ENCODE measurements at places on chromosomes 2 and 18.

- peak; percentile 47 for DNase-seq
These were observed 23.6 kb downstream of the ALPK2 start for GRCh38 chr18:58605027-58606020.

- DNase-seq = peak; percentile 73
These were observed 133.0 kb downstream of the MAP4K4 start for GRCh38 chr2:101830555-101830954.

DNA sequence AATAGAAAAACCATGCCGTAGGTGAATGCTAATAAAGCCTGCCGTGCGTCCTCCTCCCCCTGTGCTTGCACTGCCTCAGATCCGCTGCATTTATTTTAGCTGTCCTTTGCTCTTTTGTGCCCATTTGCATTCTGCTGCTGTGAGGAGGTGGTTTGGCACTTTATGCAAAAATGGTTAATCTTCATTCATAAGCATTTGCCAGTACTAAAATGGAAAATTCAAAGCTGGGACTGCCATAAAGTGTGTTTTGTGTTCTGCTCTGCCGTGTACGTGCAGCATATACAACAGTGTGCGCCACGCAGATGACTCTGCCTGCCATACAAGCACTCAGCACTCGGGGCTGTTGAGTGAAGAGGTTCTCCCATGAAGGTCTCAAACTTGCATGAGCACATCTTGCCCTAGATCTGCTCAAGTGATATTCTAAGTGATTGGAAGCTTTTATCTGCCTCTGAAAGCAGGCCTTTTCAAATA lies 73.6 kb downstream of the SPATS2L start:
- DNase-seq = no peak

DNA sequence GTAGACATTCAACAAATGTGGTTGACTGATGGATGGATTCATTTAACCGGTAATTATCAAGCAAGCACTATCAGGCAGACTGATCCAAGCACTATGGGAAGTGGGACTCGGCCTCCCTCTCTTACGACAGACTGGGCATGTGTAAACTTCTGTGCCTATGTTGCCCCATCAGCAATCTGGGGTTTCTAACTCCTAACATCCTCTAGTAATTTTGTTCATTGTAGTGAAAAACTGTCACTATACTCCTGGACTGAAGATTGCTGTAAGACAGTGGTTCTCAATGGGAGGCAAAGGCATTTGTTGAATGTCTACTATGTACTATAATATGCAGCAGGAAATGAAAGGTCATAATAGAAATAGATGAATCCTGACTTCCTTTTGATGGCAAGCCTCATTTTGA lies 51.2 kb upstream of the CREB1 start:
- no peak for DNase-seq

DNA sequence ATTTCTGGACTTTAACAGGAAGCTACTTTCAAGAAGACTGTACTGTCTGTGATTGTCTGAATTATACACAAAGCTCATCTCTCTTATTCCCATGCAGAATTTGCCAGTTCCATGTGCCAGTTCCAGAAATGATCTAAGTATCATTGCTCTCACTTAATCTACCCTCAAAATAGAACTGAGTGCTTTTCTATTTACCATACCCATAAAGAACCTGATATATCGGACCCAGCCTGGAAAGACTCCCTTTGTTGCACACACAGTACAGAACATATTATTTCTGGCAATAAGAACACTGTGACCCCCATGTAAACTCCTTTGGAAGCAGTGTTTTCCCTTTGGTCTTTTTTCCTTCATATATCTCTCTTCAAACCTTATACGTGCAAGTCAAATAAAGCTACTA lies 102.3 kb upstream of the TTN start:
- DNase-seq = no peak

DNA sequence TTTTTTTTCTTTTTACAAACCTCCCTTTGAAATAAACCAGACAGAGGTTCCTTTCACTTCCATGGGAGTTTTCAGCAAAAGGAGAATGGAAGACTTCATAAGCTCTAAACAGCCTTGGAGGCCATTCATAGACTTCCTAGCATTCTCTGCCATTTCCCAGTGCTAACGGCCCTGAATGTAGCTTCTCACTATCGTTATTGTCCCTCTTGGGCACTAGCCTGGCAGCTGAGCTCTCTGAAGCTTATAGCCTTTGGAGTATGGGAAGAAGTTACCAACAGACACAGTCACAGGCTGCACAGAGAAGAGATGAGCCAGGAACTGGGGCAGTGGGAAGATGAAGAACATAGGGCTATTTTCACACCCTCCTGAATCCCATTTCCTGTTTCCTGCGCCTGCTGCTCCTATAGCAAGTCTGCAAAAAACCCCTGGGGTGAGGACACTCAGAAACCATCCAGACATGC lies 29.1 kb upstream of the EPC2 start:
- no peak for DNase-seq

DNA sequence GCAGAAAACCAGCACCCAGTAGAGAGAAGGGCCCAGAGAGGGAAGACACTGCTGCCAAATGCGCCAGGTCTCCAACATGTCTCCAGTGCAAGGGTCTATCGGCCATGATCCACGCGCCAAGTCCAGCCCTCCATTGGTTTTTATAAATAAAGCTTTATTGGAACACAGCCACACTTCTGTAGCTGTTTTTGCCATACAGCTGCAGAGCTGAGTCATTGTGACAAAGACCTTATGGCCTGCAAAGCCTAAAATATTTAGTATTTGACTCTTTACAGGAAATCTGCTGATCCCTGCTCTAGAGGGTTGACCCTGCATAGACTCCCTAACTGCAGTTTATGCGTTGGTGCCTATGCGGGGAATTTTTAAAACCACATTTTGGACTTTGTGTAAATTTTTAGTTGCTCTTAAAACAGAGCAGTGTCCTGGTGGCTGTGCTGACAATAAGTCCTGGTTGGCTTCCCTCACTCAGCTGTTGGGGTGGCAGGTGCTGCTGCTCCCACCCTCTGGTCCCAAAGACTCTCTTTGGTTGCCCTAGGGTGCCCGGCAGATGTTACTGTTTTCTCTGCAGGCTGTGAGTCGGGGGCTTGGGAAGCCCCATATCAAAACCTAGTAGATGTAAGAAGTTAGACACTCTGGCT lies 154.9 kb downstream of the CTIF start:
- DNase-seq = no peak

GRCh38 chr2:113127646-113128570 lies 510 bp downstream of the IL1RN start:
- no peak for DNase-seq

DNA sequence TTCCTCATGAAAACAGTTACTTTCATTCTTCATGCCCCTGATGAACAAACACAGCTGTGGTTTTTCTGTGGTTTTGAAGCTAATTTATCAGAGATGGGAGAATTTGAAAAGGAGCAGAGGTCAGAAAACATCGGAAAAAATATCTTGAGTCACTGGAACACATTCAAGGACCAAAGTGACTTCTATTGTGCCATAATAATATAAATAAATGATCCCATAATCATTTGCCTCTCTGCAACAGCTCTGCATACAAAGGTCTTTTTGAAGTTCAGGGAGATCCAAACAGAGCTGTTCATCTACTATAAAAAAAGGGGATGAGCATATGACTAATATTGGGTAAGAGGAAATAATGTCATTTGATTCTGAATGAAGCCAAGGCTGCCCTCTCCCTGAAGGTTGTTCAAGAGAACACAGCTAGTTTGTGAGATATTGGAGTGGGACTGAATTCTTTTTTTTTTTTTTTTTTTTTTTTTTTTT lies 201.3 kb upstream of the GALNT5 start:
- DNase-seq = no peak

GRCh38 chr2:46298522-46299353 lies 1.5 kb downstream of the EPAS1 start:
- DNase-seq = peak; percentile 27

- DNase-seq = no peak
These were observed 90.1 kb upstream of the LRP1B start for GRCh38 chr2:142220901-142221300.

GRCh38 chr2:240874715-240875227 lies 6.1 kb downstream of the AGXT start:
- DNase-seq = no peak

DNA sequence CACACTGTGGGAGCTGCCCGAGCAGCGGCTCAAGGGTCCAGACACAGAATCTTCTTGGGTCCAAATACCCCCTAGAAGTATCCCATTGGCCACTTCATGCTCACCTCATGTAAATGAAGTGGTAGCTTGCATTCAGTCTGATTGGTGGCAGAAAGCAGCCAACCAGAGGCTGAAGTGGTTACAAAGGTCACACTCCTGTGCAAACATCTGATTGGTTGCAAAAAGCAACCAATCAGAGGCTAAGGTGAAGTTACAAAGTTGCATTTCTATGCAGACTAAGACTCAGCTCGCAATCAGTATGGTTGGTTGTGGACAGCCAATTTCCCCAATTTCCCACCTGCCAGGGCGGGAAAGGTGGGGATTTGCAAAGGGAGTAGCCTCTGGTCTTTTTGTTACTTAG lies 94.3 kb downstream of the DGKD start:
- no peak for DNase-seq

DNA sequence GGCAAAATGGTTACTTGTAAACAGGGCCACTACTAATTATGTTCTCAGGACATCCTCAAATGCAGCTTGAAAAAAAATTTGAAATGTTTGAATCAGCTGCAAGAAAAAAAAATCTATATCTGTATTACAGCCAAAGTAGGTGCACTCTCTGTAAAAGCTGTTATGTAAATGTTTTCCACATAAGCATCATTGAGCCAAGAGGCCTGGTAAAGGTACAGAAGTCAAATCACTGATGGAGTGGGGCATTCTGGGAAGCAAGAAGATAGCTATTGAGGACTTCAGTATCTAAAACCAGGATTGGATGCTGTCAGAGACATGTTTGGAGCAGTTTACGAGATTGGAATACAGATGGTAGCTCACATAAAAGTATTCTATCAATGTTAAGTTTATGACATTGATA lies 80.3 kb downstream of the MAPRE2 start:
- no peak for DNase-seq

DNA sequence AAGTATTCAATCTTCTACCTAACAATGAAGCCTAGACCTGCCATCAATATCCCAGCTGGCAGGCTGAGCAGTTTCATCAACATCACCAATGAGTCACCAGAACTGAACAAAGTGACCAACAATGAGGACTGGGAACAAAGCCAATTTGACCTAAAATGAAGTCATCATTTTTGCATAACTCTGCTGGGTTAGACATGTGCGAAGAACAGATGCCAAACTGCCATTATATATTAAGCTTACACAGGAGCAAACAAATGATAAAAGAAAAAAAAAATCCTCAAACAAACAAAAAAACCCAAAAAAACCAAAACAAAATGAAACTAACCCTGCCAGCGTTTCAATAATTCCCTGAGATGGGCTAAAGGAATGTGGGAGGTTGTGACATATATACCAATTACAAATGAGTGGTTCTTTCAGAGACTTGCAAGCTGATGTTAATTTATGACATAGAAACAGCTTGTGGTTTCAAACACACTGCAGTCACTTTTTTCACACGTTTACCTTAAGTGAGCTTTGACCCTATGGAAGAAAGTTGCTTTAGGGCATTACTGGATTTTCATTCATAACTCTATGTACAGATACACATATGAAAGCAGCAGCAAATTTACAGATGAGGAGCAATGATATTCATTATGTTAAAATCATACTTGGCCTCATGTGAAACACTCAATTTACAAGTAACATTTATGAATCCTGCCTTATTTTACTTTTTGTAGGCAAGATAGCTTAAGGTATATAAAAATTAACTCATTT lies 56.9 kb upstream of the CCDC141 start:
- peak; percentile 43 for DNase-seq

GRCh38 chr2:197191177-197191939 lies 119.2 kb downstream of the ANKRD44 start:
- DNase-seq = peak; percentile 72

- no peak for DNase-seq
These were observed 945 bp downstream of the HAT1 start for GRCh38 chr2:171923206-171923605.

DNA sequence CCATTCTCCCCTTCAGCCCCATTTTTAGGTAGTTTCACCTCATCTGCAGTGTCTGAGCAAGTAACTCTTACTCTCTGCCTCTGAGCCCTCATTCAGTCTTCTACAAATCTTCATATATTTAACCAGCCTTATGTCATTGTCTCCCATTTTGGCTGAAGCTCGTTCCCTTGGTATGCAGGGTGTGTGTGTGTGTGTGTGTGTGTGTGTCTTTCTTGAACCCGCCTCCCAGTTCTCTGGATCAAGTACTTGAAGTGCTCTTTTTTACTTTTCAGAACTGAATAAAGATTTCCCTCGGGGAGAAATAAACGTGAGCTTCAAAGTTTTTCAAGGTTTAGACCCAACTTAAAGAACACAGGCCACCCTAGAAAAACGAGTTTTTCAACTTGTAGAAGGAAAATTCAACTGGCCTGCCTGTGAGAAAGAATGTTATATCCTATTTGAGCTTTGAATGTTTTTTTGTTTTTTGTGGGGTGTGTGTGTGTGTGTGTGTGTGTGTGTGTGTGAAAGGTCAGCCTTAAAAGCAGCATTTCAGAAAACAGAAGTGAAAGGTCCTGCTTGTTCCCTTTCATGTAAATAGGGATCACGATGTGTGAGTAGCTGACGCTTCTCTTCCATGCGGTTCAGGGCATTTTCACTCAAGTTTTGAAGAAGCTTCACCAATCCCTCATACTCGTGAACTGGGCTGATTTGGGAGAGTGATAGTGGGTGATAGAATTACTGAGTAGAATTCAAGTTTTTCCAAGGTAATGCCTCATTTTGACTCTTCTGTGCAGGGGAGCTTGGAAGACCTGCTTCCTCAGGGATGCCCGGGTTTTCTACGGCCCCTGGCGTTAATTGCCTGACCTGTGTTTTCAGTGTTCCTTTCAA lies 50.6 kb upstream of the EML6 start:
- DNase-seq = no peak

DNA sequence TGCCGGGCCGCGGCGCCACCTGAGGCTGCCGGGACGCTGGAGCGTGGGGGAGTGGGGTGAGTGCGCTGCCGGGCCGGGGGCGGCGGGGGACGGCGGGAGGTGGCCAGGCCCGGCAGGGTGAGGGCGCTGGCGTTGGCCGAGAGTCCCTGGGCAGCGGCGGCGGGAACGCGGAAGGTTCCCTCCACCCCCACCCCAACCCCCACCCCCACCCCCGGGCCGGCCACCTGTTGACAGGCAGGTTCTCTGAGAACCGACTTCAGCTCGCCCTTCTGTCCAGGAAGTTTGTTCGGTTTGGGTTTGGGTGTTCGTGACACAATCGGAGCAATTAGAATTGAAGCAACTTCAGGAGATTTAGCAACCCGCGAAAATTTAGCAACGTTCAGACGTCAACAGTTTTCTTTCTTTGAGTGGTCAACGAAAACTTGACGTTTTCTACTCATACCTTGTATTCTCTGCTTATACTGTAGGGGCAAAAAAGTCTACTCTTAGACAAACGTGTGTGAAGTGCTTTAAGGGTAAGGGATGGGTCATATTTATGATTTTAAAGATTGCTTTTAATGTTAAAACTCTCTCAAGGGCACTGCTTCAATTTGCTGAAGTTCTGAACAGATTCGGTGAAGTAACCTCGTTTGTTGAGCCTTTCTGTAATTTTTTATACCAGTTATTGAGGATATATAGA lies 9.3 kb downstream of the OTX1 start:
- no peak for DNase-seq

GRCh38 chr2:174350018-174350417 lies 15.3 kb downstream of the SP9 start:
- DNase-seq = no peak

All from activated CD4-positive, alpha-beta T cell treated with anti-CD3 and anti-CD28 coated beads, Interleukin-10, Interleukin-2, amounts not matched to agents 100 ng/mL and 50 ng/mL, durations not matched to agents 16 hours and 8 hours (primary cell).